ENCODE measurements at places on chromosomes 11 and 22.

GRCh38 chr22:24265734-24266133 lies 4.9 kb upstream of the SPECC1L start:
- no peak for DNase-seq

- DNase-seq, result peak; percentile 81
These were observed 26.1 kb upstream of the CELSR1 start for GRCh38 chr22:46563381-46564083.

- no peak for DNase-seq
These were observed 39.4 kb downstream of the ABTB2 start for GRCh38 chr11:34318111-34319037.

DNA sequence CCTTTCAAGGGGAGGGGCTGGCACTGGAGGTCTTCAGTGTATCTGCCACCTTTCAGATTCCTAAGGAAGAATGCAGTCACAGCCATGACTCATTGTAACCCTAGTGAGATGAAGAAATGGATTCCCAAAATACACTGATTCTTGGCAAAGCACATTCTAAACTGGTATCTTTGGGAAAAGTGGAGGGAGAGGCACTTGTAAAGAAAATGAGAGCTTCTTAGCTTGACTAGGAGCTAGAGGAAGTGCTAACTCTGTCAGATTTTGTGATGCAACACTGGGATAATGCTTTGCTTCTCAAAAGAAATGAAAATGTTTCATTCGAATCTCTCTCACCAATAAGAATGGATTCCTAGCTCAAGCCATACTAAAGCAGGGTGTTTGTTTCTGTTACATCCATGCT lies 14.3 kb downstream of the NRIP3 start:
- DNase-seq, result no peak

GRCh38 chr11:2665526-2666400 lies 34.0 kb downstream of the KCNQ1OT1 start:
- DNase-seq, result no peak

DNA sequence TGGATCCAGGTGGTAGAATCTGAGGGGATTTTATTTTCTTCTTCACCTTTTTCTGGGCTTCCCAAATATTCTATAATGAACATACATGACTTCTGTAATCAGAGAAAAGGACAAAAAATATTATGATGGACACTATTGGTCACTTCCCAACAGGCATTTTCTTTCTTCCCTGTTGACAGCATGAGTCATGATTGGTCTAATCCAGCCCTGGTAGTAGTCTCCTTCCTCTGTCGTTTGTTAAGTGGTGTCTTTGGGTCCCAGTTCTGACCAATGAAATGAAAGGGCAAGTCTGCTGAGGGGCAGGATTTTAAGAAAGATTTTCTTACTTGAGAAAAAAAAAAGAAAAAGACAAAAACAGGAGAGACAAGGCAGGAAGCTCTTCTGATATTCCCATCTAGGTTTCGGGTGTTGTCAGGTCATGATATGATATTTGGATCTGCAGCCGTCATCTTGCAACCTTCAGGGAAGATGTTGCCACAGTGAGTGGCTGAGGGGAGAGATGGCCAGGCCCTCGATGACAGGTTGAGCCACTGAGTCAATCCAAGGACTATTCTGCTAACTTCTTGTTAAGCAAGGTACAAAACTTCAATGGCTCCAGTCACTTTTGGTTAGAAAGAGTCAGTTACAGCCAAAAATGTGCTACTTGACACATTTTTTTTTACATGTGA lies 23.3 kb upstream of the PLEKHB1 start:
- DNase-seq, result no peak

- peak; percentile 26 for DNase-seq
These were observed 15.8 kb downstream of the CYB5R2 start for GRCh38 chr11:7657306-7658025.

- no peak for DNase-seq
These were observed 50.8 kb downstream of the HIPK3 start for GRCh38 chr11:33307984-33308383.

DNA sequence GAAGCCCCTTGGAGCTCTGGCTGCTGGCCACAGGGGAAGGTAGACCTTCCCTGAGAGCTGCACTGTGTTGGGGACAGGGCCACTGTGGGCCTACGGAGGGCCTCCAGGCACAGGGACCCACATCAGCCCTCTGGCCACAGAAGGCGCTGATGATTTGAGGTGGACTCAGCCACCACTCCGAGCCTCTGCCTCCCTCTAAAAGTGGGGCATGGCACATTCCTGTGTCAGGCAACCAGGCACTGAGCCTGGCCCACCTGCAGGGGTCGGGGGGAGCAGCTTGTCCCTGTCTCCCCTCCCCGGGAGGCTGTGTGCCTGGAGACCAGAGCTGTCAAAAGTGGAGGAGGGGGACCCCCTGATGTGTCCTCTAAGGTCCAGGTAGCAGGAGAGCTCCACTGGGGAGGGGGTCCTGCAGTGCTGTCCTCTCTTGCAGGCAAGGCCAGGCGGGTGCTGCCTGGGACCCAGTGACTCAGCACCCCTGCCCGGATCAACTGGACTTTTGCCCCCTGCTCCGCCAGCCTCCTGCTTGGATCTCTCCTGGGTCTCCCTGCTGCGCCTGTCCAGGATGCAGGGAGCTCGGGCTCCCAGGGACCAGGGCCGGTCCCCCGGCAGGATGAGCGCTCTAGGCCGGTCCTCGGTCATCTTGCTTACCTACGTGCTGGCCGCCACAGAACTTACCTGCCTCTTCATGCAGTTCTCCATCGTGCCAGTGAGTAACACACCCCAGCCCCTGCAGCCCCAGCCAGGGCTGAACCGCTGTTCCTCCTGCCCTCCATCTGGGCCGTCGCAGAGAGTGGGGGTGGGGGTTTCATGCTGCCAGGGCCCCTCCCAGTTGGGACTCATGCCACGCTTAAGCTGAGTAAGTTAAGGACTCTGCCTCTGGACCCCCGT lies 17.5 kb upstream of the CDKN1C start:
- DNase-seq, result no peak

DNA sequence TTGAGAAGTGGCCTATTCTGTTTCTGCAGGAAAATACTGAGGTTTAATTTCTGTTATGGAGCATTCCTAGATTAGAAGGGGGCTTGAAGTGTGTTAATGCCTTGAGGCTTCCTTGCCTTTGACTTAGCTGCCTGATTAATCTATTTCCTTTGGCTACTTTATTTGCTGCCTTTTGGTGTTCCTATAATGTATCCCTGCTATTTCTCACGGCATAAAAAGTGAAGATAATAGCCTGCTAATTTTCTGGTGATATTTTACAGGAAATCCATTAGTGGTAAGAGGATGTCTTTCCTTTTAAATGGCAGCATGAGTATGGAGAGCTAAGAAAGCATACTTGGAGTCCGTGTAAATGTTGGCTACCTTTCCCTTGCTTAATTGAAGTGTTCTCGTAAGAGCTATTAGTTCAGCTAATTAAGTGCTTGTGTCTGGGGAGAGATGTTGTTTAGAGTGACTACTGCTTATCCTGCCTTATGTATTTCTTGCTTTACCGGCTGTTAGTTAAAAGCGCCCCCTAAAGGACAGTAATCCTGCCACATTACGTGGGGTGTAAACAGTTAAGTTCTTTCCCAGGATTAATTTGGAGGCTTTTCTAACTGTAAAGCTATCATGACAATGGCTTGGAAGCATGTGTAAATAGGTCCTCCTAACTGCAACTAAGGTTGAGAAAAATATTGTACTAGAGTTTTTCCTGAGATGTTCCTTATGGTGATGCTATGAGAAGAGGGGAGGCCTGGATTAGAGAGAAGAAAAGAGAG lies 45.6 kb downstream of the ZNF280B start:
- peak; percentile 3 for DNase-seq

GRCh38 chr11:12421386-12421785 lies 44.0 kb downstream of the PARVA start:
- DNase-seq, result no peak

GRCh38 chr22:50302564-50302963 lies 4.9 kb downstream of the PLXNB2 start:
- DNase-seq, result no peak

GRCh38 chr11:61787928-61788491 lies 4.4 kb downstream of the TMEM258 start:
- peak; percentile 42 for DNase-seq

- DNase-seq, result no peak
These were observed 39.3 kb upstream of the PICALM start for GRCh38 chr11:86108191-86108590.

GRCh38 chr11:130642994-130643393 lies 194.5 kb downstream of the ADAMTS15 start:
- DNase-seq, result no peak

DNA sequence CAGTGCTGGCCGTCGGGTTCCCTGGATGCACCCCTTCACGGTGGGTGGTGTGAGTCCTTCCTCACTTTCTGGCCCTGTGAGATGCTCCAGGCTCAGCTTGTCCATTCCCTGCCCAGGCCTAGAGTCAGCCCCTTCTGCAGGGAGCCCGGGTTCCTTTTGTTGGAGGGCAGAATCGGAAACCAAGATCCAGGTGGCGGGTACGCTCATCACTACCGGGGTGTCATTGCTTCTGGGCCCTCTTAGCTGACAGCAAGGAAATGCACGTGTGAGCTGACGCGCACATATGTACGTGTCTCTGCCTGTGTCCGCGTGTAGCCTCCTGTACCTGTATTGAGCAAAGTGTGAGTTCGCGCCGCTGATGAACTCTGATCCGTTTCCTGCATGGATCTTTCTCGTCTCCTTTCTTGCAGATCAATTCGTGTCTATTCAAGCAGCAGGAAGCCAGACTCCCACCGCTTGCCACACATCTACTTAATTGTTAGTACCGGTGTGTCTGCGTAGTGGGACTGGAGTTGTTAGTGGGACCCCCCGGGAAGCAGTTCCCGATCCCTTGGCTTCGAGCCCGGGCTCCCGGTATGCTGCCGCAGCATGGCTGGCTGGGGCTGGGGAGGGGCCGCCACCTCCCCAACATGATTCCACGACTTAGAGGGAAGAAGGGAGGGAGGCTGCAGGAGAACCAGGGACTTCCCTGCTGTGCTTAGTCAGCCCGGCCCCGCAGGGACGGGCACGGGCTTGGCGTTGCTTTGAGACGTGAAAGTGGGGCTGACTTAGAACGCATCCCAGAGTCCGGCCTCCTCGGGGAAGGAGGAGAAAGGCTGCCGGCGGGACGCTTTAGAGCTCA lies 35.9 kb upstream of the GRAMD4 start:
- DNase-seq, result no peak

DNA sequence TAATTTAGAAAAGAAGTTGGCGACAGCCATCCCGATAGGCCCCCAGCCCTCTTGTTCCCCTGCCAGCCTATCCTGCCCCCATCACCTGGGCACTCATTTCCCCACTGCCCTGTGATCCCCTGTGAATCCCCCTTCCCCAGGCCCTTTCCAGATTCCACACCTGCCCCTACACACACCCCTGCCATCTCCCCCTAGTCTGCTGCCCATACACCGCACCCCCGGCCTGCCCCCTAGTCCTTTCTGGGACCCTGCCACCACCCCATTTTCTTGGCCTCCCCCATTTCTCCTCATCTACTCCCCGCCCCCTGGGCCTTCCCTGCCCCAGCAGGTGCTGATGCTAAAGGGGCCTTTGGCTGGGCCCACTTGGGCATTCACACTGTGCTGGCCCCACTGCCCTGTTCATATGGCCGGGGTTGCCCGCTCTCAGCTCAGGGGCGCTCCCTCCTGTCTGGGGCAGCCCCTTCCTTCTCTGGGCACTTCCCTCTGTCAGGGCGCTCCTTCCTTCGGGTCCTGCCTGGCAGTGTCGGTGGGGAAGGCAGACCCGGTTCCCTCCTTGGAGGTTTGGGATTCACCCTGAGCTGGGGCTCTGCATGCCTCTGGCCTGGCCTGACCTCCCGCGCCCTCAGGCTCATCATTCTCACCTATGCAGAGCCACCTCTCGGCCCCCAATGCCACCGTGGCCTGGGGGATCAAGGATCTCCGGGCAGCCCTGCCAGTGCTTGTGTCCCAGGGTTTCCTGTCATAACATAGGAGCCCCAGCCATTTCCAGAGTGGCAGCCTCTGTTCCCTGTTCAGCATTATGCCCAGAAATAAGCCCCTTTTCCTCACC lies 108.2 kb downstream of the BCR start:
- DNase-seq, result no peak

- no peak for DNase-seq
These were observed 7.9 kb upstream of the TPP1 start for GRCh38 chr11:6626971-6627761.
